DMS79 (cell line): ENCODE measurements at places on chromosomes 6 and 20.

DNA sequence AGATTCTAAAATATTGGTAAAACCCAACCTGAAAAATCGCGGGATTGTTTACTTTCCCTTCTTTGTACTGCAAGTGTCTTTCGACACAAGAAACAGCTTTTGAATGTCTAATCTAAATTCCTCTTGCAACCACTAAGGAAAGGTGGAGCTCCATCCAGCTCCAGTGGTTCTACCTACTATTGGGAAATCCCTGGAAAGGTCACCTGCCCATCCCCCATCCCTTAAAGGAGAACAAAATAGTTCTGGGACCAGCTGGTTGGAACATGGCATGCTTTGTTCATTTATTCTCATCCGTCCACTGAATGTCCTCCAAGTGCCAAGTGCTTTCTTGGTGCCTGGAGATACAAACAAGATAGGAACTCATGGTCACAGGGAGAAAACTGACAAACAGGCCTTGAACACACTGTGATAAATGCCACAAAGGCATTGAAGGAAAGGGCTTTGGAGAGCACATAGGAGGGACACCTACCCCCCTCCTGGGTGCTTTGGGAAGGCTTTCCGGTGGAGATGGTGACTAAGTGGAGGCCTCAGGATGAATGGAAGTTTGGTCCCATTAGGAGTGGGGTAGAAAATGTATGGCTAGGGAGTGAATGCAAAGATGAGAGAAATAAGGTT, 2.3 kb upstream of the CITED2 start:
- DNase-seq, result no peak

DNA sequence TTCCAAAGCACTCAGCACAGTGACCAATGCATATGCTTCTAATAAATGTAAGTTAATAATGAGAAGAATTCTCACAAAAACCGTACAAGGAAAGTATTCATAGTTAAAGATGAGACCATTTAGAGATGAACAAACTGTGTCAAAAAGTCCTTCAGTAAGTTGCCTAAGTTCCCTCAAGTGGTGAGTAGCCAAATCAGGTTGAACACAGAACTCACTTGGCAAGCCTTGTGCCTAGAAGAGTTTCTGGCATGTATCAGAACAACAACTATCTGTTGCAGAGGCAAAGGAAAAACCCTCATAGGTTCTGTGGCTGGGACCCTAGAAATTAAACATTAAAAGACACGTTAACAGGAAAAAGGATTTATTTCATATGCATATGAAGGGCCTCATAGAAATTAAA, 129.6 kb upstream of the DOK5 start:
- no peak for DNase-seq

GRCh38 chr6:113634352-113635163, 222.6 kb upstream of the MARCKS start:
- no peak for DNase-seq

DNA sequence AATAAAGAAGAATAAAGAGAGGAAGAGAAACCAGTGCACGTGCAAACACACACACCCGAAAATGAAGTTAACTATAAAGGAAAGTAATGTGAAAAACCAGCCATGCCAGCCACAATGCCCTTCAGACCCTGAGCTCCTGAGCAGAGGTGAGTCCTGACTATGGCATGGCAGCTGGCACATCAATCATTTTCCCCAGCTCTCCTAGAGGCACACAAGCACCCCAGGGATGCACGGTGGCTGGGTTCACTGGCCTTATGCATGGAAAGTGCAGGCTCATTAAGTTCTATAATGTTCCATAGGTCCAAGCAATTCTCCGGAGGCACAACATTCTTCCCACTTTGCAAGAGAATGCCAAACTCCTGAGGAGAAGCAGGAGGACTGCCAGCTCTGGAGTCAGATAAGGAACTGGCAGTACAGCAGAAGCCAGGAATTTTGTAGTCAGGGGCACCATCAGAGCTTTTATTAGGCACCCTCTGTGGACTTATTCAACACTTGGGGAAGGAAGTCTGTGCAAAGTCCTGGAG, 175.0 kb upstream of the PRDM1 start:
- DNase-seq, result no peak

- no peak for DNase-seq
Measured at GRCh38 chr6:169972101-169972651, 220.8 kb downstream of the ERMARD start.

DNA sequence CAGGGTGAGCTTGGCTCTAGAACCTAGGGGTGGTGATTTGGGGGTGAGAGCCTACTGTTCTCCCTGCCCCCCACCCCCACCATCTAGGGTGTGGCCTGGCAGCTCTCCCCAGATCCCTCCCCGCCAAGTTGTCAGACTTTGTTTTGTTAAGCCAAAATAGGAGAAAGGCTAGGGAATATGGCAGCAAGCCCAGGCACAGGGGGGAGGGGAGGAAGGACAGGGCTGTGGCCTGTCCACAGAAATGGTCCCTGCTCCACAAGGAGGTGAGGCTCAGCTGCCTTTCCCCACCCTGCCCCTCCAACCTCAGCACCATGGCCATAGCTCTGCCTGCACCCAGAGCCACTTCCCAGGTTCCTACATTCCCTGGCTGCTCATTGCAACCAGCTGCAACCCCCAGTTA, 17.2 kb downstream of the SCUBE3 start:
- no peak for DNase-seq
